ENCODE measurements at places on chromosomes 12 and 14. TPM values are rescaled to one million over a fixed set of nuclear protein-coding genes. Genes with fewer than 3 reads are reported as not detected.

DNA sequence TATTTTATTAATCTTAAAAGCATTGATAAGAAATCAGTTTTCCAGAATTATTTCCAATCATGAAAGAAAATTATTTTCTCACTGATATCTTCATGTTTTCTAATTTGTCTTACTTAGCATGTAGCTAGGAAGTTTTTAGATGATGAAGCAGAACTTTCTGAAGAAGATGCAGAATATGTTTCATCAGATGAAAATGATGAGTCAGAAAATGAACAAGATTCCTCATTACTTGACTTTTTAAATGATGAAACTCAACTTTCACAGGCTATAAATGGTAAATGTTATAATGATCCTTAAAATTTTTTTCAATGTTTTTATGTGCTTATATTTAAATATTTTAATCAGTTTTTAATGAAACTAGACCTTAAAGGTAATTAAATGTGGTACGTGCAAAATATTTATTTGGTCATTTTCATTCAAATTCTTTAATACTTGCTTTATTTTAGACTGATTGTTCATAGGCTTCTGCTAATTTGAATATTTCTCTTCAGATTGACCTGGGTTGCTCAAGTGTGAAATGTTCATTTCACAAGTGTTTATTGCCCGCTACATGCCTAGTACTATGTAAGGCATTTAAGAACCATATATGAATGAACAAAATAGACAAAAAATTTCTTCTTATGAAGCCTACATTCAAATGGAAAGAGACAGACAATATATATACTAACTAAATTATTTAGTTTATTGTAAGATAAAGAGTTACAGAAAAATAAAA is 49.5 kb downstream of the FANCM start:
- DNase-seq: no peak

Gene NAB2
- total RNA-seq: 6.8 TPM

DNA sequence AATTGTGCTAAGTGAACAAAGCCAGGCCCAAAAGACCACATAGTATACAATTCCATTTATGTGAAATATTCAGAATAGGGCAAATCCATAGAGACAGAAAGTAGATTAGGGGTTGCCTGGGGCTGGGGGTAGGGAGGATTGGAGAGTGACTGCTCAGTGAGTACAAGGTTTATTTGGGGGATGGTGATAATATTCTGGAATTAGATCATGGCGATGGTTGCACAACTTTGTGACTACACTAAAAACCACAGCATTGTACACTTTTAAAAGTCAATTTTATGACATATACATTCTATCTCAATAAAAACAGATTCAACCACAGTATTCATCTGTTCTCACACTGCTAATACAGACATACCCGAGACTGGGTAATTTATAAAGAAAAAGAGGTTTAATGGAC is 68.7 kb upstream of the MAP1LC3B2 start:
- DNase-seq: no peak

DNA sequence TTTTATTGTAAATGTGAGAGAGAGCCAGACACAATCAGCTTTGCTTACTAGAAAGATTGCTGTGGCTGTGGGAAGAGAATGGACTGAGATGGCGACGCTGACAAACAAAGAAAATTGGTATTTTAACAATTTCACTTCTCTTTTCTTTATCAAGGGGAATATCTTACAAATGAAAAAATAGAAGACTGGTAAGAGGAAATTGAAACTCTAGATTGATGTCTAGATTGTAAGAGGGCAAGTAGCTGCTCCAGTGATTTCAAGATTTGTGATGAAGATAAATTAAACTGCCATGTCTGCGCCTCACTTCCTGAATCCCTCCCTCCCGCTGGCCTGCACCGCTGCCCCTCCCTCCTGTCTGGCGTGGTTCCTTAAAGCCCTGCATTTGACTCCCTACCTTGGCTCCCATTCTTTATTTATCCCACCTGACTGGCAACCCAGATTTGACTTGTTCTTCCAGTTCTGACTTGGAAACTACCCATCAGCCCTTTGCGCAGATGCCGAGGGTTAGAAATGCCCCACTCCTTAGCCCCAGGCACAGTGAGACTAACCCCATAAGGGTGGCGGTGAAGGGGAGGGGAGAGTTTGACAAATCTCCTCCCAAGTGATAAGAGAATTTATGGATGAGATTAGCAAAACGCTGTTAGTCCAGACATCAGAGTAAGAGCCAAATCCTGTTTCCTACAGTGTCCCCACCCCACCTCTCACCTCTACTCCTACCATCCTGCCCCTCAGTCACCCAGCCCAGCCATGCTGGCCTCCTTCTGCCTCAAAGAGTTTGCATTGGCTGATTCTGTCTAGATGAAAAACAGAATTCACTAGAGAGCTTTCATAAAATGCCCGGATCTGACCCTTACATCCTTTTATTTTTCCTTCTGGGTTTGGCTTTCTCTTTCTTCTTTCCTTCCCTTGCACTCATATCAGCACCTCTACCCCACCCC is 125.3 kb upstream of the ATF7IP start:
- DNase-seq: no peak

Gene AHNAK2
- total RNA-seq: not detected

DNA sequence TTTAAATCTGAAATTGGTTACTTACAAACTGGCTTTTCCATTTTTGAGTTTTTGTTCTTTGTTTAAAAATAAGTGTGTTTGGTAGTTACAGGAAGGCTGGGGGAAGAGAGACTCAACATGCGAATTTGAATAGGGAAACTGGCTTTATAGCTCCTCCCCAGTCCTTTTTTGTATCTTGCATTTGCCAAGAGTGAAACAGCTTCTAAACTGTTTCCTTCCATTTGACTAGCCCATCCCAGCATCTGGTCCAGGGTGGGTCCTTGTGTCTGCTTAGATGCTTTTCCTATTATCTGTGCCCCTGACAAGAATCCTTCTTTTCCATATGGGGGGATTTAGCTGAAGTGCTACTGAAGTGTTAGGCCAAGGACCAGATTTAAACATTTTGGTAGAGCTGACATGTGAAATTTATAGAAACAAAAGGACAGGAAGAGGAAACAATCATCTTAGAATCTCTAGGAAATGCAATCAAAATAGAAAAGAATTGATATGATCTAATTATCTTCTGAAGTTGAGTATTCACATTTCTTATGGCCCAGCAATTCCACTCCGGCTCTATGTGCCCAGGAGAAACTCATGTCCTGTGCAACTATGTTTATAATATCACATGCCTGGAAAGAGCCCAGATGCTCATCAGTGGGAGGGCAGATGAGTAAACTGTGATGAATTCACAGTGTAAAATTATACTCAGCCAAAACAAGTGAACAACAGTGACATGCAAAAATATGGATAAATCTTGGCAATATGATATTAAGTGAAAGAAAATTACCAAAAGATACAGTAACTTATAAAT is 7.4 kb downstream of the SMOC1 start:
- no peak for DNase-seq

Gene LRRC9
- not detected for total RNA-seq

All from activated CD4-positive, alpha-beta T cell treated with anti-CD3 and anti-CD28 coated beads, Interleukin-2, amount 10 ng/mL, durations not matched to agents 7 days and 5 days (primary cell).